Forelimb muscle (tissue), 1 donor: ENCODE measurements at places on chromosomes 5 and 9. TPM values are rescaled to one million over a fixed set of nuclear protein-coding genes. Genes with fewer than 3 reads are reported as not detected.

- DNase-seq: no peak
These were observed 85.5 kb downstream of the YIPF5 start for GRCh38 chr5:144084971-144085370.

Gene CD14
- 18.3 TPM for polyA plus RNA-seq

Gene NTRK2
- polyA plus RNA-seq: 17.6 TPM

GRCh38 chr5:7169240-7169878 is 226.6 kb upstream of the ADCY2 start:
- DNase-seq: no peak

DNA sequence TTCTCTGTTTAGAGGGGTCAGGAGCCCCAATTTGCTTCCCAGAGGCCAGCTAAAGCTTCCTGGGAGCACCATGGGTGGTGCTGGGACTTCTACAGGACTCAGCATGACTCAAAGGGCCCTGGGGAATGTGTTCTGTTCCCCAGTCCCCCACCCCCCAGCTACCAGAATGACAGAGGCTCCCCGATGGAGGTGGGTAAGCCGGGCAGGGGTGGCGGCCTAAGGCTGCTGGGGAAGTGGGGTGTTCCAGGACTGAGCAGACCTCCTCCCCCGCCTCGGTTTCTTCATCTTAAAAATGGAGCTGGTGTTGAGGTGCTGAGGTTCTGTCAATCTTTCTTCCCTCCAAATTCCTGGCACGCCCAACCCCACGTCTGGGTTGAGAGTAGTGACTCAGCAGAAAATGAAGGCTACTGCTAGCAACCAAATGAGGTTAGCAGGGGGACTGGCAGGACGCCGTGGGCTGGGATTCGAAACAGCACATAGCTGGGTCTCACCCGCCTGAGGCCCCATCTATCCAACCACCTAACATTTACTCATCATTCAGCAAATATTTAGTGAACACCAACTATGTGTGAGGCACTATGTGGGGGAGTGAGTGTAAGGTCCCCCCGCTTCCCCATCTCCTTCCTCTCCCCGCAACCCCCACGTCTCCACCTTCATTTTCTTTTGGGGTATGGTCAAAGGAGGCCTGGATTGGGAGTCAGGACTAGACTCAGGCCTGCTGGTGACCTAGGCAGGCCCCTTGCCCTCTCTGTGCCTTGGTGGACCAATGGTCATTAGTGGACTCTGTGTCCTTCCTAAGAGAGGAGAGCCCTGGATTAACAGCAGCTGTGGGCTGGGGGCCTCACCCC is 50.2 kb downstream of the C9orf50 start:
- no peak for DNase-seq

GRCh38 chr5:138476918-138477317 is 11.6 kb downstream of the EGR1 start:
- no peak for DNase-seq

Gene IFNB1
- not detected for polyA plus RNA-seq

- DNase-seq: no peak
These were observed 71.6 kb upstream of the PCA3 start for GRCh38 chr9:76692458-76693129.

Gene EPB41L4A
- polyA plus RNA-seq: 5.2 TPM
